ENCODE measurements at places on chromosomes 2 and 18. TPM values are rescaled to one million over a fixed set of nuclear protein-coding genes. Genes with fewer than 3 reads are reported as not detected.

DNA sequence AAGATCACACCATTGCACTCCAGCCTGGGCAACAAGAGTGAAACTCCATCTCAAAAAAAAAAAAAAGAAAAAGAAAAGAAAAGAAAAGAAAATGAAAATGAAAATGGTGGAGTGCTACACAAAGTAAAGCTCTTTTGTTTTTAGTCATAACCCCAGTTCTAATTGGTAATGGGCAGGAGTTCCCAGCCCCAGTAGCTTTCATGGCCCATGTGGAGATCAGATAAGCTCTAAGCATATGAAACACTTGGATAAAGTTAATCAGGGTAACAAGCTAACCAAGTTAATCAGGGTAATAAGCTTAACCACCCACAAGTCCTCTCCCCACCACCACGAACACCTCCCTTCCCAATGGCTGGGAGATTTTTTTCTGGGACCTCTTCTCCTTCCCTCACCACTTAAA is 240.8 kb downstream of the BCL11A start:
- no peak for DNase-seq

- DNase-seq, result no peak
Observed at GRCh38 chr2:218020966-218021535, 18.3 kb upstream of the TNS1 start.

DNA sequence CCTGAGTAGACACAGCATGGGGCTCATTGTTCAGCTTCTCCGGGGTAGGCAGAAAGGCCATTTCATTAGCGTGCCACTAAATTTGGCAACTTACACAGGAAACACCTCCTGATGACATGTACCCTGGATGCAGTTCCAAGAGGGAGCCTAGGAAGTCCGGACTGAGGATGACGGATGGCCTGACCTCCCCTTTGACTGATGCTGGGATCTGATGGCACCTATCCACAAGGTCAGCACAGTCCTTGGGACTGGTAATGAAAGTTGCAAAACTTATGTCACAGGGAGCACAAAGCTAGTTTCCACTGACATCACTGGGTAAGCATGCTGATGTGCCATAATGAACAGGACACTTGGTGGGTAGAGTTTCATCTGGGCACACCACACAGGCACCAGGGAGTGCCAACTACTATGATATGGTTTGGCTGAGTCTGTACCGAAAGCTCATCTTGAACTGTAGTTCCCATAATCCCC is 126.7 kb upstream of the ARL4C start:
- no peak for DNase-seq

DNA sequence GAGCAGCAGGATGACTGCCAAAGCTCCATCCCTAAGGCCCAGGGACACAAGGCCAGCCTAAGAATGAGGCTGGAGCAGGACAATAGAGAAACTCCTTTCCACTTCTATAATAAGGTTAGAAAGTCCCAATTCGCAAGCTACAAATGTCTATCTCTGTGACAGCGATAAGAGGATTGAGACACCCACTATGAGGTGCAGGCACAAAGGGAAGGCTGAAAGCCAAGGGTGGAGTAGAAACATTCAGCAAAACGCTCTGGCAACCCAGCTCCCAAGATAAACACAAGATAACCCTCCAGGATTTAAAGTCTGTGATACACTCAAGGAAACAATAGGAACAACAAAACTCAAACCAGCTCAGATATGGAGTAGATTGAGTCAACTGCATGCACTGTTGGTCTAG is 418.0 kb upstream of the UBE2E3 start:
- no peak for DNase-seq

CCDC121 gene
- total RNA-seq, result 10.6 TPM
